Fibroblast of skin of left quadriceps (primary cell): ENCODE measurements at places on chromosomes 2 and 18.

- DNase-seq = peak; percentile 51
Measured at GRCh38 chr2:160205505-160205904, 5.4 kb upstream of the ITGB6 start.

GRCh38 chr2:36541891-36542595, 55.9 kb downstream of the FEZ2 start:
- DNase-seq = no peak

GRCh38 chr2:109266998-109267854, 138.2 kb downstream of the SH3RF3 start:
- DNase-seq = no peak

DNA sequence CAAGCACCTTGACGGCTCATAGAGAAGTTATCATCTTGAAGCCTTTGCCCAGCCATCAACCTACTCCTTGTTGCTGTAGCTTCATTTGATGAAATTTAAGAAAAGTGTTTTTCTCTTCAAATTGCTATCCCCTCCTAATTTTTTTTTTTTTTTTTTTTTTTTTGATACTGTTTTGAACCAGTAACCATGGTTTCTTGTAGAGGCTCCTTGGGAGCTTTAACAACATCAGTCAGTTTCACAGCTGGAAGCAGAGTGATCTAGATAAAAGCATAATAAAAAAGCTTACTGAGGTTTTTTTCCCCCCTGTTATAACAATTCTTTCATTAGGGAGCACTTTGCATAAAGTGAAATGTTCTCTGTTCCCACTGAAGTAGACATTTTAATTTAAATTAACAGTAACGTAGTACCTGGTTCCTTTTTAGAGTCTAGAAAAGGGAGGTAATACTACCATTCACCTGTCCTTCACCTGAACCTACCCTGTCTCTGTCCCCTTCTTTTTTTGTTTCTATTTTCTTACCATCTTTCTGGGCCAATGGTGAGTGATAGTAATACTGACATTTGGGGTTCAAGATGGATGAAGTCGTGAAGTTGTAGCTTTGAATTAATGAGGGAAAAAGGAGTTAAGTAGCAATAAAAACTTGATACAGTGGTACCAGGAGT, 101.5 kb downstream of the NCOA1 start:
- no peak for DNase-seq

DNA sequence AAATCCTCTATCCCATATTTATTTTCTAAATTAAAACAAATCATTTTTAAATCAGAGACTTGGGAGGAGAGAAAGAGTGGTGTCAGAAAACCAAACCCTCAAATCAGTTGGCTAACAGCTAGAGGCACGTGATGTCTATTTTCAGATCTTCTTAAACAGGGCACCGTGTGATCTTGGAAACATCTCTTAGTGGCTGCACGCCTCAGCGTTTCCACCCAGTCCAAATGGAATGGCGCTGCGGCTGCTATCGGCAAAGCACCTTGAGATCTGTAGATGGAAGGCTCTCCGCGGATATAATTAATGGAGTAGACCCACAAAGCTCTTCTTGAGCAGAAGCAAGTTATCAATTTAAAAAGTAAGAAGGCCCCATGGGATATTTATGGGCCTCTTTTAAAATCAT, 50.0 kb downstream of the NRP2 start:
- DNase-seq = no peak

DNA sequence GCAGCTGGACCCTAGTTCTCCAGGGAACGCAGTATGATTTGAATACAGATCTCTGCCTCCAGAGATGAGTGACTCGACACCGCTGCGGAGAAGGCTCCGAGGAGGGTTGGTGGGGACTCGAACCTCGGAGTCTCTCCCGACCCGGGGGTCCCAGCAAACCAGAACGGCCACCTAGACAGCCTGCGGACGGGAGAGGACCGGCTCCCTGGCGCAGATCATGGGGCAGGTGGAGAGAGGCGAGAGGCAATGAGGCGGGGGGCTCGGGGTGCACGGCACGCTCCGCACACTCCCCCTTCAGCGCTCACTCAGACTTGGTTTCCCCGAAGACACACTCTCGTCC, 12.6 kb downstream of the DYSF start:
- DNase-seq = no peak

DNA sequence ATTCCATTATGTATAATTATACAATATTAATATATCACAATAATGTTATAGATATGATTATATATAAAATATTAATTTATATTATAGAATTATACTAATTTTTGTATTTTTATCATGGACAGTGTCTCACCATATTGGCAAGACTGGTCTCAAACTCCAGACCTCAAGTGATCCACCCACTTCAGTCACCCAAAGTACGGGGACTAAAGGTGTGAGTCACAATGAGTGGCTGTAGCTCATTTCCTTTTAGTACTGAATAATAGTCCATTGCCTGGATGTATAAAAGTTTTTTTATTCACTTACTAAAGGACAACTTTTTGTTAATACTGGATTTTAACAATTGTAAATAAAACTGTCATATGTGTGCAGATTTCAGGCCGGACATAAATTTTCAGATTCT, 417.6 kb upstream of the LINC00305 start:
- DNase-seq = no peak

DNA sequence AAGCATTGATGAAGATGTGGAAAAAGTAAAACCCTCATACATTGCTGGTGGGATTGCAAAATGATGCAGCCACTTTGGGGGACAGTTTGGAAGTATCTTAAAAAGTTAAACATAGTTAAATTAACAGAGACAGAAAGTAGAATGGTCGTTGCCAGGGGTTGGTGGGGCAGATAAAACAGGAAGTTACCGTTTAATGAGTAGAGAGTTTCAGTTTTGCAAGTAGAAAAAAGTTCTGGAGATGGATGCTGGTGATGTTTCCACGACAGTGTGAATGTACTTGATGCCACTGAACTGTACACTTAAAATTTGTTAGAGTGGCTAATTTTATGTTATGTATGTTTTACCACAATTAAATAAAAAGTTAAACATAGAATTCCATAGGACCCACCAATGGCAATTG, 44.5 kb upstream of the EGR4 start:
- DNase-seq = no peak

DNA sequence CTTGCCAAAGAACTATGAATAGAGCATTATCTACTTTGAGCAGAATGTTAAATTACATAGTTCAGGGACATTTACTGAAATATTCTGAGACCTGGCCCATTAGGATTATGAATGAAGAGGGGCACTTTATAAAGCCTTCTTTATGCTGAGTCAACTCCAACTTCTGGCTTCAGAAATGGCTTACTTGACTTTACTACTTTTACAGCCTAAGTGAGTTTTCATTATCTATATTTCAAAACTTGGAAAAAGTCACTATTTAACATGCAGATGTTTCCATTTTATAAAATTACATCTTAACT, 37.7 kb downstream of the SESTD1 start:
- no peak for DNase-seq

DNA sequence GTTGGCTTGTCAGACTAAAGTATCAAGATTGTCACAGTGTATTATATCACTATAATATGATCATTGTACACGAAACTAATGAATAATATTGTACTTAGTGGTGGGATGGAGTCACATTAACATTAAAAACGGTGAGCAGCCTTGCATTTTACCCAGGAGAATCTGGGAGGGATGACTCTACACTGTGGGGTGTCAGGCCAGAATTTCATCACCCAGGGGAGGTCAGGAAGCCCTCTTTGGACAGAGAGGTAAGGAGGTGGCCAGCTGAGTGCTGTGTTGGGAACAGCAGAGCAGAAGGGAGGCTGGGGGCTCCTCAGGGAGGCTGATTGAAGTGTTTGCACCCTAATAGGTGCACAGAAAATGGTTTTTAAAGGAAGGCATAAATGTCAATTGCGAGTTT, 33.0 kb downstream of the CDCA7 start:
- DNase-seq = no peak
